ENCODE measurements at places on chromosomes 7 and 10.

- no peak for DNase-seq
These were observed 10.8 kb downstream of the LMOD2 start for GRCh38 chr7:123666492-123666891.

DNA sequence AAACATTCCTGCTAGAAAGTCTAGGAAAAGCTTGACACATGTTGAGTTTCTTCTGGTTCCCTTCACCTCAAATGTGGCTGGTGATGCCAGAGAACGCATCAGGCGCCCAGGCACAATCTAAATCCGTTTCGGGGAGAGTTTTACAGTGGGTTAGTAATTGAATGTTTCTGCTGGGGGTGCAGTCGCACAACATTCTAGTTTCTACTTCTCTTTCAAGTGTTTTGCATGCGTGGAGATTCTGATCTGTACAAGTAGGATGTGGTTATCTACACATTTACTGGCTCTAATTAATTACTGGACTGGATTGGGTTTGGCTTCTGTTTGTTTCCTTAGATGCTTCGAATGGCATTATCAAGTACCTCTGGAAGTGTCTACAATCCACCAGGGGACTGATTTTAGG is 173.8 kb downstream of the TMEM26 start:
- DNase-seq, result no peak

GRCh38 chr7:13987395-13987794 is 2.1 kb downstream of the ETV1 start:
- DNase-seq, result no peak

DNA sequence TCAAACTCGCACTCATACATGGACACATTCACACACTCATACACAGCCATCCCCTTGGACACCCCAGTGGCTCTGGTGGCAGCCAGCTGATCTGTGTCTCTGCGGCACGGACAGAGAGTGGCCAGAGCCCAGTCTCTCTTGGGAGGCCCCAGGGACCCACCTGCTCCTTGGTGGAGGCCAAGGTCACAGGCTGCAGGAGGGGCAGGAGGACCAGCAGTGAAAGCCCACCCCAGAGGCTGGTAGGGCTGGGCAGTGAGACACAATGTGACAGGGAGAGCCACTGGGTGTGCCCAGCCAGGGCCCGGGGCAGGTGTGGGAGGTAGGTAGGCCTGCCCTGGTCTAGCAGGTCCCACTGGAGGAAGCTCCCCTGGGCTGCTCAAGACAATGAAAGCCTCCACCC is 18.5 kb downstream of the SHH start:
- no peak for DNase-seq

DNA sequence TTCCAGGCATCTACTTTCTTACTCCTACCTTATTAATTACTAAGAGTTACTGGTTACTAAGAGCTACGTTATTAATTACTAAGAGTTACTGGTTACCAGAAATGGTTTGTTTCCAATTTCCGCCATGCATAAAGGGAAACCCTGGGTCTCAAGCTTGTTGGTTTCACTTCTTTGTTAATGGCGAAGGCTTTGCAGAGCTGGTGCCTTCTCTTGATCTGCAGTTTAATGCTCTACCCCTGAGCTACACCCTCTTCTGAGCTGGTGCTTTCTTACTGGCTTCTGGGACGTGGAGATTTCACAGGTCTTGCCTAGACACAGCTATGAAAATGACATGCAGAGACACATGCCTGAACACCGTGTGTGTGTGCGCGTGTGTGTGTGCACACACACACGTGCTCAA is 560 bp downstream of the CPA4 start:
- DNase-seq, result no peak

Data from globus pallidus (tissue), 1 donor.